ENCODE measurements at places on chromosomes 3 and 15.

GRCh38 chr15:65077981-65078352 lies 1.4 kb downstream of the KBTBD13 start:
- no peak for DNase-seq

DNA sequence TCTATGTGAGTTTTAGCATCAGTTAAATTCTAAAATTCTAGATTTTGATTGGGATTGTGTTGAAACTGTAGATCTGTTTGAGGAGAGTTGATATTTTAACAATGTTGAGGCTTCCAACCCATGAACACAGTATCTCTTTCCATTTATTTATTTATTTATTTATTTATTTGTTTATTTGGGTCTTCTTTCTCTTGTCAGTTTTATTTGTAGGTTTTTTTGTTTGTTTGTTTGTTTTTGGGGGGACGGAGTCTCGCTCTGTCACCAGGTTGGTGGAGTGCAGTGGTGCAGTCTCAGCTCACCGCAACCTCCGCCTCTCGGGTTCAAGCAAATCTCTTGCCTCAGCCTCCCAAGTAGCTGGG lies 25.3 kb downstream of the MRAS start:
- no peak for DNase-seq

GRCh38 chr3:185089343-185089742 lies 63.5 kb downstream of the C3orf70 start:
- no peak for DNase-seq

DNA sequence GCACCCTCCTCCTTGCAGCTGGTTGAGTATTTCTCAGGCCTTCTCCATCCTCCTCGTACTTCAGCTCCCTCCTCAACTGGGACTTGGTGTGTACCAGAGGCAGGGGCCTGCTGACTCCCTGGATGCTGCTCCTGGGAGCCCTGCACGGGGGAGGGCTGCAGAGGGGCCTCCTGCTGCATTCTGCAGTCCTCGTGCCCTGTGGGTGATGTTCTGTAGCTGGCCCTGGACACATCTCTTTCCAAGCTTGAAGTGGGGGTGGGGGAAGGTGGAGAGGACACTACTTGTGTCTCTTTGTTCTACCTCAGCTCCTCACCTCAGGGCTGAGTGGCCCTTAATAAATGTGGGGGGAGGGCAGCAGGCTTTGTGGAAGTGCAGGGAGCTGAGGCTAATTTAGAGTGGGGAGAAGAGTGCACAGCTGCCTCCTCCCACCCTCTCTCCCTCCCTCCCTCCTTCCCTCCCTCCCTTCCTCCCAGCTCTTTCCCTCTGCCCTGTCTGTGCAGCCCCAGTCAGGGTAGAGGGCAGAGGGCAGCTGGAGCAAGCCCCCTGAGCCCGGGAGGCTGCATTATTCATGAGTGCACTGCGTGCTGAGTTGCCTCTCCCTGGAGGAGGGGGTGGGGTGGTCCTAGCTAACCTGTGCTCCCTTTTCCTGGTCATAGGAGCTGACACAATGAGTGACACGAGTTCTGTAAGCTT lies 3.7 kb upstream of the GRM2 start:
- DNase-seq = no peak

DNA sequence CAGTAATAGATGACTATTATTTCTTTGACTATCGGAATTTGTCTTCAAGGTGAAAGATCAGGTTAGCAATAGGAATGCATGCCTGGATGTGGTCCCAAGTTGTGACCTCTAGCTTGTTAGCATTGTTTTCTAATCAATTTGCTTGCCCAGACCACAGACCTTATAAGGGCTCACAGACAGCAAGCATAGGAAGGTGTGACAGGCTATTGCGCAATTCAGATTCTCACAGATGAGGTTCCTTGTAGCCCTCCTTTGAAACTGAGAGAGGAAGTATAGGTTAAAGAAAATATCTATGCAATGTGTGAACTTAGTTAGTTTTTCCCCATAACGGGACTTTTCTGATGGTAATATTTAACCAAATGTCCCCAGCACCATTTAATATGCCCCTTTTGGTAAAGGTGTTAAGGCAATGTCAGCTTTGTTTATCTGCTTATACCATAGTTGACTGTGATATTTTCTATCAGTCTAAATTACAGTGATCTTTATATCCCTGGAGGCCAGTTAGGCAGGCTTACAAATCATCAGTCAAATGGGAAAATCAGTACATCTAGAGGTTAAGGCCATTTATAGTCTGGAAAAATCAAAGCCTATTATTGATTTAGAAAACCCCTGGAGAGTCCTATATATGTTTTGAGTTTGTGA lies 168.1 kb upstream of the MBNL1 start:
- no peak for DNase-seq

DNA sequence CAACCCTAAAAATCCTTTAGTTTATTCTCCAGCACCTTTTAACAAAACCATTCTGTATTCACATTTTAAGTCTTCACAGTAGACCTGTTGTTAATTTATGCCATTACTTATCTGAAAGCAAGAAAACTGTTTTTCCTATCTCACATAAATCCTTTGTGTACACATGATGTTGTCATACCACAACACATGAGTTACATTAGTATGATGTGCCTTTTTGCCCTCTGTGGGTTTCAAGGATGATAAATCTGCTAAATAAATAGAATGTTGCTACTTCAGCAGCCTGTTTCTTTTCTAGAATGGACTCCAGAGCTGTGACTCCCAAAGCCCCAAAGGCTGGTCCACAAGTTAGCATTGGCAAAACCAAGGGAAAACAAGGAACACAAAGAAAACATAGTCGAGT lies 151.6 kb downstream of the SERPINI1 start:
- DNase-seq = no peak

- no peak for DNase-seq
Measured at GRCh38 chr15:59691194-59691805, 2.2 kb upstream of the BNIP2 start.

- DNase-seq = no peak
Measured at GRCh38 chr3:119221779-119222320, 18.8 kb downstream of the B4GALT4 start.

DNA sequence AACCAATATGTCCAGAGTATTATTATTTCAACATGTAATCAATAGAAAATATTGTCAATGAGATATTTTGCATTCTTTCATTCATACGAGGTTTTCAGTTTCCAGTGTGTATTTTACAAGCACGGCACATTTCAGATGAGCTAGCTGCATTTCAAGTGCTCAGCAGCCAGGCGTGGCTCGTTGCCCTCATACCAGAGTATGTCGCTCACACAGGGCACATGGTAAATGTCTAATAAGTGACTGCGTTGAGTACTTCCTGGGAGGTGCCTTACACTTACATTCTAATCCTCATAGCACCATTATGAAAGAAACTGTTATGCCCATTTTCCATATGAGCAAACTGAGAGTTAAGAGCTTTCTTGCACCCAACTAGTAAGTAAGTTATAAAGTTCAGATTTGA lies 47.4 kb downstream of the TMEM266 start:
- no peak for DNase-seq

DNA sequence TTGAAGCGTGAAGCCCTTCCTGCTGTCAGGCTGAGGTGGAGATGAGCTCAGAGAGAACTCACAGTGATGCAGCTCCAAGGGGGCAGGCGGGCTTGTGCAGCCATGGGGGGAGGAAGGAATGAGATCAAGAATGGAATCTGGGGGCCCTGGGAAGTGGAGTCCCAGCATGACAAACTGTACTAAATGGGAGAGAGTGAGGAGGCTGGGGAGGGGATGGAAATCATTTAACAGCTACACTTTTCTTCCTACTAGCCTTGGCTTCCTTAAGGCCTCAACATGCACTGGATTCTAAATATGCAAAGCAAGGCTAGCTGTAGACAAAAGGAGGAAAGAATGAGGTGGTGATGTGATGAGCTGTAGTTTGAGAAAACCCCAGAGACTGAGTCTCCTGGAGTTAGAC lies 133.9 kb downstream of the EEFSEC start:
- no peak for DNase-seq

GRCh38 chr3:39176025-39176714 lies 16.2 kb downstream of the XIRP1 start:
- DNase-seq = no peak

DNA sequence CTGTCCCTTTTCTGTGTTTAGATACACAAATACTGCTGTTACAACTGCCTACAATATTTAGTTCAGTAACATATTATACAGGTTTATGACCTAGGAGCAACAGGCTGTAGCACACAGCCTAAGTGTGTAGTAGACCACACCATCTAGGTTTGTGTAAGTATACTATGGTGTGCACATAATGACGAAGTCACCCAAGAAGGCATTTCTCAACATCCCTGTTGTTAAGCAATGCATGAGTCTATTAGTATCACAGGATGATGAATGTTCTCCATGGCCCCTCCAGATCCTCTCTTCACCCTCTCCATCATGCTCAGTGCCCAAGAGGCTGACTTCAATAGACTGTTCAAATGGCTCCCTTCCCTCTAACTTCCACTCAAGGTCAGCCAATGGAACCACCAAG lies 14.6 kb upstream of the SEC62 start:
- no peak for DNase-seq

DNA sequence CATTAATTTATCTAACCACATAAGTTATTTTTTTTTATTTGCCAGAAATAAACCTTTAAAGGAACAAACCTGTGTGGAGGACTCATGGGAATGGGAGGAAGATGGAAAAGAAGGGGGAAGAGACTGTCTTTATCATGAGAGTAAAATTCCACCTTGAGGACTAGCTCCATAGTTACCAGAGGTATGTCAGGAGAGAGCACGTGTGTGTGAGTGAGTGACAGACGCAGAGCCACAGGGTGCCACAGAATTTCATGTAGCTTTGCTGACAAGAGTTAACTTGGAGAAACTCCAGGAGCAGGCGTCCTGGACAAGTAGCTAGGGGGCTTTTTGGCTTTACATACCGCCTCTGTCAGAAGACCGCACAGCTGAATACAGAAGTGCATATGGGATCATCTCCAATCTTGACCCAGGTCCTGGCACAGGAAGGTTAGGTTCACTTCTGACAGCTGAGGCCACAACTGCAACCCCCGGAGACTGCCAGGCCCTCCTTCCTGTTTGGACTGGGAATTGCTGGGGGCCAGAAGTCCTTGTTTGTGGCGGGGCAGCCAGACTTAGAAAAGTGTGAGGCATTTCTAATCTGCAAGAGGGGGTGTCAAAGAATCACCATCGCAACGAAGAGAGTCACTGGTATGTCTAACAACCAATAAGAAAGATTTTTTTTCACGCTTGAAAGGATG lies 197.8 kb upstream of the TPM1 start:
- DNase-seq = no peak

DNA sequence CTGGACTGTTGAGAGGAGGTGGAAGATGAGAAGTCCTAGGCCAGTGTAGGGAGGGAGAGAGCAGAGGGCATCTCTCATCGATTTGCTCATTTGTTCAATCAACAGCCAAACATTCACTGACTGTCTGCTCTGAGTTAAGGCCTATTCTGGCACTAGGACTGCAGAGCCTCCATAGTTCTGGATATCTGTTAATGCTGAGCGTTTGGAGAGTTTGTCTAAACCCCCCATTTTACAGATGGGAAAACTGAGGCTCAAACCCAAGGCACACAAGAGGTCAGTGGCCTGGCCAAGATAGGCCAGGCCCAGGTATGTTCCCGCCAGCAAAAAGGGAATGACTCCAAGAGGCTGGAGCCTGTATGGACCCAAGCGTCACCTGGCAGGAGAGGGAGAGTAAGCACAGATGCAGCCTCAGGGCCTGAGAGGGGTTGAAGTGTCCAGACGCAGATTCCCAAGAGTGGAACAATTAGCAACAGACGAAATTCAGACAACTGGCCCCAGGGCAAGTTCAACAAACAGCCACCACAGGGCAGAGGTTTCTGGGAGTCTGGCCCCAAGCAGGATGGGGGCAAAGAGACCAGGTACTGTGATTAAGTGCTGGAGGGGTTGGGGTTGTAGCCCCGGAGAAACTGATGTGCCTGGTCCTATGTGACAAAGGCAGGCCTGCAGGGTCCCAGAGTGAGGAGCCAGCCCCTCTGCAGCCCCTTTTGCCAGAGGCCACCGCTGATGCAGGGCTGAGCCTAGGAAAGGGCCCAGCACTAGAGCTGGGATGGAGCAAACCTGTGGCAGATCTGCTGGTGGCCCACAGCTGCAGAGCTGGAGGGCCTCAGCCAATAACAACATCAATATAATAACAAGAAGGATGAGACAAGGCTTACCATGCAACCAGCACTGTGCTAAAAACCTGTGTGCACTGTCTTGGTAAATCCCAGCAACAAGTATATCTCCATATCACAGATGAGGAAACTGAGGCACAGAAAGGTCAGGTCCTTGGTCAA lies 245.1 kb upstream of the TLE3 start:
- no peak for DNase-seq

Data from esophagus squamous epithelium (tissue), 5 donors.